AML-193 (cell line): ENCODE measurements at places on chromosomes 1 and 21.

GRCh38 chr1:117092594-117092993 is 29.0 kb downstream of the TRIM45 start:
- no peak for DNase-seq

GRCh38 chr1:225855503-225856300 is 26.5 kb downstream of the TMEM63A start:
- no peak for DNase-seq

GRCh38 chr21:37532868-37533780 is 166.6 kb downstream of the DYRK1A start:
- DNase-seq, result no peak

DNA sequence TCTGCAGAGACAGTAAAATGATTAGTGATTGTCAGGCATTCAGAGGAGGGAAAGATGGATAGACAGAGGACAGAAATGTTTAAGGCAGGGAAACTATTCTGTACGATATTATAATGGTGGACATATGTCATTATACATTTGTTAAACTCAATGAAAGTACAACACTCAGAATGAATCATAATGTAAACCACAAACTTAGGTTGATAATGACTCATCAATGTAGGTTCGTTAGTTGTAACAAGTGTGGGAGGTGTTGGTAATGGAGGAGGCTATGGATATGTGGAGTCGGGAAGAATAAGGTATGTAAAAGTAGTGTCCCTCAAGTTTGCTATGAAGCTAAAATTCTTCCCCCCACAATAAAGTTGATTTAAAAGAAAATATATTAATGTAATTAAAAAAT is 455.0 kb downstream of the BRINP3 start:
- no peak for DNase-seq

GRCh38 chr21:17660452-17660851 is 47.8 kb upstream of the BTG3 start:
- no peak for DNase-seq

- DNase-seq, result no peak
Observed at GRCh38 chr1:185069202-185069772, 23.9 kb downstream of the RNF2 start.

GRCh38 chr21:45938811-45939520 is 42.6 kb upstream of the COL6A1 start:
- no peak for DNase-seq

- no peak for DNase-seq
Observed at GRCh38 chr1:221778125-221778524, 36.2 kb upstream of the DUSP10 start.

DNA sequence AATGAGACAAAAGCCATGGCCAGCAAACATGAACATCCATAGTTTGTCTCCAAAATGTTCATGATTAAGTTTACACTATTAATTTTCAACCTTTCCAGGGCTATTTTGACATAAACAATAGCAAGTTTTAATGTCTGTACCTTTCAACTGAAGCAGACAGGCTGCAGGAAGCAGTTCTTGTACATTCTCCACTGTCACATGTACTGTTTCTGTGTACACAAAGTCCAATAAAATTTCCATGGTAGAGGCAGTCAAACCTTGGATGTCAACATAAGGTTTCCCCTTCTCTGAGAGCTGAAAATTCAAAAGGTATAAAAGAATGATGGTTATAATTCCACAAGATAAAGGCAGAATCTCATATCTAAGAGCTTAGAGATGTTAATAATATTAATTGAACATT is 7.4 kb downstream of the KLHL12 start:
- no peak for DNase-seq
